Head of caudate nucleus (tissue), 42 donors: ENCODE measurements at places on chromosomes 16 and 17.

DNA sequence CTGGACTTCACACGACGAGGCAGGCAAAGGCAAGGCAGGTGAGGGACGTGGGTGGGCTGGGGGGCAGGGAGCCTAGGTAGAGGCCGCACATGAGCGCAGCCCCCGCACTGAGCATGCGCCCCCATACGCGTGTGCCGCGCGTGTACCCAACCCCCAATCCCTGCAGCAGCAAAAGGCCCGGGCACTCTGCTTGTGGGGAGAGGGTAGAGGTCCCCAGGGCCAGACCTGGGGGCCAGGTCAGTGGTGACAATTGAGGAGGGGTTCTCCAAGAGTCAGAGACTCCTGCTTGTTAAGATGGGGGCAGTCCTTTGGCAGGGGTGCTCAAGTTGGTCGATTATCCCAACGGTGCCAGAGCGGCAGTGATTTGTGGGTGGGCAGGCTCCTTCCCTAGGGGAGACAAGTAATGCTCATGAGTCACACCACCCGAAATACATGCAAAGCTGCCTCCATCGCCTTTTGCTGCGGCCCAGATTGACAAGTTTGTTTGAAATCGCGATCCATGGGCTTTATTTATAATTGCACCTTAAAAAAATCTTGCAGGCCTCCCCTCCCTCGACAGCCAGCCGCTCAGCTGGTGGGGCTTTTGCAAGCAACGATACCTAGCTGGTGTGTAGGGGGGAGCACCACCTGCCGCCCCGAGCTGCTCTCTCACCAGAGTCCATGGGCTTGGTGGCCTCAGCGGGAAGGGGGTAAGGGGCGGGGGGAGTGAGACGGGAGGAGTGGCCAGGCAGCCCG is 1.1 kb upstream of the GIT1 start:
- DNase-seq = peak; percentile 66

GRCh38 chr16:29030086-29030840 is 45.4 kb downstream of the LAT start:
- DNase-seq = no peak

DNA sequence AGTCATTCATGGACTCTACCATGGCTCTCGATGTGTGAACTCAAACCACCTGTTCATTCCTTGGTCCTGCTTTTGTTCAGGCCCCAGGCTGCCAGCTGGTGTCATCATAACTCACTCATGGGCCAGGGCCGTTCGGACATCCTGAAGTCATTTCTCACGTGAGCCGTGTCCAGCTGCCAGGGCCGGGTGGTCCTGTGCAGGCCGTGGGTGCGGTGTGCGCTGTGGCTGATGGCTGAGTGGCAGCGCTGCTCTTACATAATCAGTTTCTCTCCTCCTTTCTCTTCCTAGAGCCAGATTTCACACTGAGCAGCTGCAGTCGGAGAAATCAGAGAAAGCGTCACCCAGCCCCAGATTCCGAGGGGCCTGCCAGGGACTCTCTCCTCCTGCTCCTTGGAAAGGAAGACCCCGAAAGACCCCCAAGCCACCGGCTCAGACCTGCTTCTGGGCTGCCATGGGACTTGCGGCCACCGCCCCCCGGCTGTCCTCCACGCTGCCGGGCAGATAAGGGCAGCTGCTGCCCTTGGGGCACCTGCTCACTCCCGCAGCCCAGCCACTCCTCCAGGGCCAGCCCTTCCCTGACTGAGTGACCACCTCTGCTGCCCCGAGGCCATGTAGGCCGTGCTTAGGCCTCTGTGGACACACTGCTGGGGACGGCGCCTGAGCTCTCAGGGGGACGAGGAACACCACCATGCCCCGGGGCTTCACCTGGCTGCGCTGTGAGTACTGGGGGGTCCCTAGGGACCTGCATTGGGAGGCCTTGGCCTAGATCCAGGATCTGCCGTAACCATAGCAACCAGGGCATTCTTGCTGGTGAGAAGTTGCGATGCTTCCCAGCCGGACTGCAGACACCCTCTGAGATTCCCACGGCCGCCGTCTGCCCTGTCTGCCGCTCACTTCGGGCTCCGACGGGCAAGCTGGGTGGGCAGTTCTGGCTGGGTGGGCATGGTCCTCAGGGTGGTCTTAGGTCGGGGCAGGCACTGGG is at the start of gene IL34:
TSS of gene IL34 (plus strand) at position 300 of the 982 bp plus-strand sequence. CDS start at position 689, 389 bp downstream.
- DNase-seq = peak; percentile 67

- DNase-seq = no peak
Observed at GRCh38 chr16:55274391-55274790, 49.6 kb upstream of the IRX6 start.

DNA sequence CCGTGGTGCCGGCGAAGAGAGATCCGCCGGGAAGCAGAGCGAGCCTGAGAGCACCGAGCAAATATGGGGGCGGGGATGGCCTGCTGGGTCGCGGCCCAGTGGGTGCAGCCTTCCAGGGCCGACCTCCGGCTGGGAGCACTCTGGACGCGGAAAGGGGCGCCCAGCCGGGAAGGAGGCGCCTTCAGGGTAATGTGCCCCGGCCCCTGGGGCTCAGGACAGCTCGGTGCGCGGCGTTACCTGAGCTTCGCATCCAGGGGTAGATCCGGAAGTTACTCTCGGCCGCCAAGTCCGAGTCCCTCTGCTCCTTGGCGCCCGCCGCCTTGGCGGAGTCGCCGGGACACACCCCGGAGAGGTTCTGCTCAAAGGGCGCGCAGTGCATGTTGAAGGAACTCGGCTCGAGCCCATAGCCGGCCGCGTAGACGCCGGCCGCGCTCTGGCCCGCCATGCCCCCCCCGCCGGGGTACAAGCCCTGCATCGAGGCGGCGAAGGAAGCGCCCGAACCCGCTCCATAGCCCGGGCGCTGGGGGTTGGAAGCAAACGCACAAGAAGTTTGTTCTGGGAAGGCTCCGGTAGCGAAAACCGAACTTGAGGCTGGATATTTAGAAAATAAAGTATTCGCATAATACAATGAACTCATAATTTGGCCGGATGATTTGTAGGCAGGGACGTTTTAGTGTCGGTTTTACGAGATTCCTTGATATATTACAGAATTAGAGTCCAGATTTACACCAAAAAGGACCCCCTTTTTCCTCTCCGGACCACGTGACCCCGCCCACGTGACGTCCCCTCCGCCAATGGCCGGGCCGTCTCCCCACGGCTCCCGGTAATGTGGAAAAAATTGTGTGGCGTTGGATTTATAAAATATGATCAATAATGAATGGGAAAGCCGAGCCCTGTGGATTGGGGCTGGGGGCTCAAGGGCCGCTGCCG is at the start of gene HOXB7:
TSS of gene HOXB7 (minus strand) at position 736 of the 930 bp plus-strand sequence. CDS start at position 637, 99 bp downstream.
- DNase-seq = peak; percentile 65

DNA sequence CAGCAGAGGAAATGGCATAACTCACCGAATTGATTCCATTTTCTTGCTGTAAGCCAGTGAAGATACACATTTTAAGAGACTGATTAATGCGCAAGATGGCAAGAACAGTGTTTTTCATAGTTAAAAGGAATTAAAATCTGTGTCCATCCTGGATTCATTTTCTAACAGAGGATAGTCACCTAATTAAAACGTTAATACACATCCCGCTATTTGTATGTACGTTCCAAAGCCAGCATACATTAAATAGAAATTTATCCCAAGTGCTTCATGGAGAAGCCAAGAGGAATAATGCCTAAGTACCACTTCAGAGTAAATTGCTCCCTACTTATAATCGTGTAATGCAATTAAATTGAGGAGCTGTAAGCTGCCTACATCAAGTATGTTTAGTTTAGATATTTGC is 49.9 kb downstream of the RBFOX1 start:
- no peak for DNase-seq

DNA sequence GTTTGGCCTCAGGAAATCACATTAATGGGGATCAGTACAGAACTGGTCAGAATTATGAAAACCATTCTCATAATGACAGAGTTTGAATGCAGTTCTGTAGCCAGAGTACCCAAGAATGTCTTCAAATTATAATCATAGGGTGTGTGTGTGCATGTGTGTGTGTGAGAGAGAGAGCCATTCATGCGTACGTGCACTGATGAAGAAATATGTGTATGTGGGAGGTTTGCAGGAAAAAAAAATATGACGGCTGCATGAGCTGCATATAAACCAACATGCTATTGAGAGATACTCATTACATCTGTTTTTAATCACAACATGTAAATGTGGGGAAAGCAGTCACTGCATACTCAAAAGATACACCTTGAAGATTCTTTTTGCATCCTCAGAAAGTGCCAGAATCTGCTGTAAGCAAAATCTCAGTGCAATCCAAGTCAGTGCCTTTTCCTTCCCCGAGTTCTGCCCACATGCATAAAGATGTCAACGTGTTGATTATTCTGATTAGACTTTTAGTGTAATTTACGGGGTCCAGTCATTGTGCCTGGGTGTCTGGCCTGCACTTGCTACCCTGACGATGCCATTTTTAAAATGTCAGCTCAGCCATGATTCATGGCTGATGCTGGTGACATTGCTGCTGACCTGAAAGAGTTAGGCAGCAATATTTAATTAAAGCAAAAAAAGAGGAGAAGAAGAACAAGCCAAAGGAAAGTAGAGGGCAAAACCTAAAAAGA is 378.7 kb upstream of the ZFHX3 start:
- DNase-seq = no peak

GRCh38 chr16:78127130-78127529 is 27.7 kb downstream of the WWOX start:
- no peak for DNase-seq

DNA sequence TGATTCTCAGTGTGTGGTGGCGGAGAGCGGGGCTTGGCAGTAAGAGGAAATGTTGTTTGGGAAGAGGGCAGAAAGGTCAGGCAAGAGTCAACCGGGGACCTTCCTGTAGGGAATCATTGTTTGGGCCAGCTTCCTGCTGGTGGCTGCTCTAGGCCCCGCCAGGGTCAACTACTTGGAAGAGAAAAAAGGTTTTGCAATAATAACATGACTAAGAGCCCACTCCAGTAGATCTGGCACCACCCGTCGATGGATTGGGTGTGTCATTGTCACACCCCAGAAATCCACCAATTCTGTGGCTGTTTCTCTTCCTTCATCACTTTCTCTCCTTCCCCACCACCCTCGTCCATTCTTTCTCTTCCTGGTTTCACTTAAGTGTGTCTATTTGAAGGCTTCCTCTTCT is 4.2 kb upstream of the KRT24 start:
- DNase-seq = no peak

DNA sequence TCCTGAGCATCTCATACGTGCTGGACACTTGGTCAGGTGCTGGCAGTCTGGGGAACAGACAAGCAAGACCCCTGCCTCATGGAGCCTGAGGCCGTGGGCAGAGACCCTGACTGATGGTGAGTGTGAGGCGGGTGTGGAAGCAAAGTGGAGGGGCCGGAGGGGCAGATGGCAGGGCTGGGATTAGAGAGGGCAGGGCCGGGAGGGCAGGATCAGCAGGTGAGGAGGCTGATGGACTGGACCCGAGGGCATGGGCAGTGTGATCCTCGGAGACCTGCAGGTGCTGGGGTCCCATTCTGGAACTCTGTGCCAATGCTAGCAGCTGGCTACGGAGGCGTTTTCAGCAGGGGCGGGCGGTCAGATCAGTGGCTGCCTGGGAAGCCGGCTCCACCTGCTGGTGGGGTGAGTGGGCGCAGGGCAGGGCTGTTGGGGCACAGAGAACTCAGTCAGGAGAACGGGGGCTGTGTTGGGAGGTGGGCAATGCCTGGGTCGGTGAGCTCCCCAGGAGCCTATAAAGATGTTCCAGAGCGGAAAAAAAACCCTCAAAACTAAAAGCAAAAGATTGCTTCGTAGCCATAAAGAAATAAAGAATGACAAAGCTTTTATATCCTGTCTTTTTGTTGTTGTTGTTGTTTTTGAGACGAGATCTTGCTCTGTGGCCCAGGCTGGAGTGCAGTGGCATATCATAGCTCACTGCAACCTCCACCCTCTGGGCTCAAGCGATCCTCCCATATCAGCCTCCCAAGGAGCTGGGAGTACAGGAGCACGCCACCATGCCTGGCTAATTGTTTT is 8.9 kb upstream of the C16orf74 start:
- no peak for DNase-seq

- DNase-seq = no peak
Observed at GRCh38 chr17:7184647-7185046, 5.5 kb upstream of the ASGR1 start.

DNA sequence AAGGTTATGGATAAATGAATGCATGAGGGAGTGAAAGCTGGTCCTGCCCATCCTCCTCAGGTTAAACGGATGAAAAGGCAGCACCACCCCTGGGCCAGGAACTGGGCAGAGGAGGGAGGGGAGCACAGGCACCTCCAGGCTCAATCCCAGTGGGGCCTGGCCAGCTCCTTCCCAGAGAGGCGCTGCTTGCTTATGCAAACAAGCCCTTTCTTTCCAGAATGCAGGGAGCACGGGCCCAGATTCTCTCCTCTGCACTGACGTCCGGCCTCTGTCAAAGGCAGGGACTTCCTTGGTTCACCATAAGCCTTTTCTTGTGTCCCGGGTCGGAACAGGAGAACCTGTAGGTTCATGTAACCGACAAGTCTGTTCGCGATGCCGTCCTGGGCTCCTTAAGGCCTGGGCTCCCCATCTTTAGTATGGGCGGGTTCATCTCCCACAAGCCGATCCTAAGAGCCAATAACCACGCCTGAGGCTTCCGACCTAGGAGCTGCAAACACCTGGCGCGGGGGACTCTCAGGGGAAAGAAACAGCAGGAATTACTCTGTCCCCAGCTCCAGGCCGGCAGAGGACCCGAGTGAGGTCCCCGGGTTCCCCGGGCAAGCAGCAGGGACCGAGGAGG is 16.3 kb downstream of the ENPP7 start:
- no peak for DNase-seq

DNA sequence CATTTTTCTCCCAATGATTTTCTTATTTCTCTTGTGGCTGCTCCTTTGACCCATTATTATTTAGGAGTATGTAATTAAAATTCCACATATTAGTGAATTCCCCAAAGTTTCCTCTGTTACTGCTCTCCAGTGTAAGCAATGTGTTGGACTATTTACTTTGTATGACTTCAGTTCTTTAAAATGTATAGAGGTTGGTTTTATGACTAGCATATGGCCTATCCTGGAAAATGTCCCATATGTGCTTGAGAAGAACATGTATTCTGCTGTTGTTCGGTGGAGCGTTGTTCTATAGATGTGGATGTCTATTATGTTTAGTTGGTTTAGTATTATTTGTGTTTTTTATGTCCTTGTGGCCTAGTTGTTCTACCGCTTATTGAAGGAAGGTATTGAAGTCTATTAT is 6.0 kb upstream of the NT5M start:
- DNase-seq = no peak

DNA sequence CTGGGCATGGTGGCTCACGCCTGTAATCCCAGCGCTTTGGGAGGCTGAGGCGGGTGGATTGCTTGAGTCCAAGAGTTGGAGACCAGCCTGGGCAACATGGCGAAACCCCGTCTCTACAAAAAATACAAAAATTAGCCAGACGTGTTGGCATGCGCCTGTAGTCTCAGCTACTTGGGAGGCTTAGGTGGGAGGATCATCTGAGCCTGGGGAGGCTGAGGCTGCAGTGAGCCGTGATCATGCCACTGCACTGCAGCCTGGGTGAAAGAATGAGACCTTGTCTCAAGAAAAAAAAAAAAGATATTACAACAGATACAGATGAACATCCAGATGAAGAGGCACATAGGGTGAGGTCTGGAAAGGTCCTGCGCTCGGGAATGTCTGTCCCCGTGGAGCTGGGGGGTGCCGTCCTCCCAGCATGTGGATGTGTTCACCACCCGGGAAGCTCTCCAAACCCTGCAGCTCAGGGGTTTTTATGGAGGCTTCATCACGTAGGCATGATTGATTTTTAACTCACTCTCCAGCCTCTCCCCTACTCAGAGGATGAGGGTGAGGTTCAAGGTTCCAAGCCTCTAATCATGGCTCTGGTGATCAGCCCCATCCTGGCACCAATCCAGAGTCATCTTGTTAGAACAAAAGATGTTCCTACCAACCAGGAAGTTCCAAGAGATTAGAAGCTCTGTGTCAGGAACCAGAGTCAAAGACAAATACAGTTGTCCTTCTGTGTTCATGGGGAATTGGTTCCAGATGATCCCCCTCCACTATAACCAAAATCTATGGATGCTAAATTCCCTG is 85.0 kb upstream of the DNAJA2 start:
- no peak for DNase-seq

- no peak for DNase-seq
Observed at GRCh38 chr17:74567397-74567796, at the start of gene CD300H. CD300H (minus strand) TSS chr17:74567509.
